ENCODE measurements at places on chromosomes 6 and 20.

DNA sequence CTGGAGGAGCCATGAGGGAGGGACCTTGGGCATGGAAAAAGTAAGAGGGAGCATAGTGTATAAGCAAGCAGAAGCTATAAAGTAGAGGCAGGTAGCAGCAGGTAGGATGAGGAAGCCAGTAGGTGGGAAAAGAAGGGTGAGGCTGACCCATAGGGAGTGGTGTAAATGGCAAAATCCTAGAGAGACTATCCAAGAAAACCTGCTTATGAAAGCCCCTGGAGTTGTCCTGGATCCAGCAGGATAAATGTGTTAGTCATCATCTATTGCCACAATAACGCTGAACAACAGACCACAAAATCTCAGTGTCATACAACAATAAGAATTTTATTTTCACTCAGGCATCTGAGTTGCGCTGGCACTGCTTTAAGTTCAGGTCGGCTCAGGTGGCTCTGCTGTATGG lies 30.2 kb downstream of the CHD6 start:
- DNase-seq, result no peak

DNA sequence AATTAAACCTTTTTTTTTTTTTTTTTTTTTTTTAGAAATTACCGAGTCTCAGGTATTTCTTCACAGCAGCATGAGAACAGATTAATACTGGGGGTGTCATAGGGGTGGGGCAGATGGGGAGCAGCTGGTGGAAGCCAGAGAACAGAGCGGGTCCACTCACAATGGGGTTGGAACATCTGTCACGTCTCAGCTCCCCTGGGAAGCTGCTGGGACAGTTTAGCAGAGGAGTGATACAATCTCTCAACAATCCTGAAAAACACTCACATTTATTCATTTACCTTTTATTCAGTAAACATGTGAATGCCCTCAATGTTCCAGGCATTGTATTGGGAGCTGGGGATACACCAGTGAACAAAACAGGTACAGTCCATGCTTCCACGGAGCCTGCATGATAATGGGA lies 162.2 kb downstream of the SMOC2 start:
- DNase-seq, result no peak

DNA sequence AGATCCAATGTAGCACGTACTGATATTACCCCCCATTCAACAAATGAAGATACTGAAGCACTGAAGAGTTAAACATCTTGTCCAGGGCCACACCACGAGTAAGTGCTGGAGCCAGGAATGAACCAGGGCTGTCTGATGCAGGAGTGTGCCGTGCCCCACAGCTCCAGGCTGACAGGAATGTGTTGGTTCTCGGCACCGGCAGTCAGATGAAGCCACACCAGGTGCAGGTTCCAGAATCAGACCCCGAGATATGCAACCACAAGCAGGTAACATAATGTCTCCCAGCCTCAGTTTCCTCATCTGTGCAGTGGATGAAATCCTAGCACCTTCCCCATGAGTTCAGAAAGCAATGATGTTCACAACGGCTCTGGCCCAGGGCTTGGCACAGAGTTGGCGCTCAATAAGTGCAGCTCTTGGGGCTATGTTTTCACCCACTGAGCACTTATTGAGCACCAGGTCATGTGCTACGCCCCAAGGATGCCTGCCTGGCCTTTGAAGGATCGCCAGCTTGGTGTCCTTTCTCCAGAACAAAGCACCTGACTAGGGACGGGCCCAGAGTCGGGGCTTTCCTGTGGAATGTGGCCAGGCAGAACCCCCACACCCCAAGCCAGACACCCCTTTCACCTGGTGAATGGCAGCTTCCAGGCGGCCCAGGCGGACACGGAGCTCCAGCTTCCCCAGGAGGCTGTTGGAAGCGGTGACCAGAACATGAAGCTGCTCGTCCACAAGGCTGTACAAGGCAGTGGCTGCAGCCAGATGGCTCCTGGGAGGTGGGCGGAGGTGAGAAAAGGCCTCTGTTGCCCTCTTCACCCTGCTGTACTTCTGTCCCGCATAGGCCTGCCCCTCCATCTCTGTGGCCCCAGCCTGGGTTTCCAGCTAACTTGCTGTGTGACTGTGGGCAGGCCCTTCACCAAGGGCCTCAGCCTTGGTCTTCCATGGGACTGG lies 41.3 kb downstream of the KIAA1755 start:
- DNase-seq, result no peak

DNA sequence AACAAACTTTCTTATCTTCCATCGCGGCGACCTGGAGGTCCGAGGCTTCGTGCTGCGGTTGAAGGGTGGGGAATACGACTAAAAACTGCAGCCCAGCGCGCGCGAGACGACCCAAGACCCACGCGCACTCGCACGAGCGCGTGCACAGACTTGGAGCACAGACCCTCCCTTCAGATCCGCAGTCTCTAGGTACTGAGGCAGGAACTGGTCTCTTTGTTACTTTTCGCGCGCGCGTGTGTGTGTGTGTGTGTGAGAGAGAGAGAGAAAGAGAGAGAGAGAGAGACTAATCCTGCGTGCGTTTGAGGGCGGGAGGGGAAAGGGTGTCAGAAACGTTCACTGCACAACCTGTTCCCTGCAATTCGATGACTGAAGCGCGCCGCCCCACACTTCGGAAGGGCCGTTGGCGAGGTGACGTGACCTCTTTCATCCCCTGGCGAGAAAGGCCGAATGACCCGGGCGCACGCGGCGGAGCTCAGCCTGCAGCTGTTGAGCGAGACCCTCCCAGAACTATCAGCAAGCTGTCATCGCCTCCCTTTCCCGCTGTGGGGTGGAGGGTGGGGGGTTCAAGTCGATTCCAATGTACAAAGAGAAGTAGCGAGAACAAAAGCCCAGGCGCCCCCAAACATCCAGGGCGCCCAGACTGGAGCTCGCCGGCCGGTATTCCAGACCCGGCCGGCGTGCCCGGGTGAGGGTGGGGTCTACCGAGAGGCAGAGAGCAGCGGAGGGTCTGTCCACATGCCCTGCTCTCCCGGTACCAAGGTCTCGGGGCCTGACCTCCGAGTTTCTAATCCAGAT lies 1.5 kb upstream of the TUBB2B start:
- DNase-seq, result no peak

DNA sequence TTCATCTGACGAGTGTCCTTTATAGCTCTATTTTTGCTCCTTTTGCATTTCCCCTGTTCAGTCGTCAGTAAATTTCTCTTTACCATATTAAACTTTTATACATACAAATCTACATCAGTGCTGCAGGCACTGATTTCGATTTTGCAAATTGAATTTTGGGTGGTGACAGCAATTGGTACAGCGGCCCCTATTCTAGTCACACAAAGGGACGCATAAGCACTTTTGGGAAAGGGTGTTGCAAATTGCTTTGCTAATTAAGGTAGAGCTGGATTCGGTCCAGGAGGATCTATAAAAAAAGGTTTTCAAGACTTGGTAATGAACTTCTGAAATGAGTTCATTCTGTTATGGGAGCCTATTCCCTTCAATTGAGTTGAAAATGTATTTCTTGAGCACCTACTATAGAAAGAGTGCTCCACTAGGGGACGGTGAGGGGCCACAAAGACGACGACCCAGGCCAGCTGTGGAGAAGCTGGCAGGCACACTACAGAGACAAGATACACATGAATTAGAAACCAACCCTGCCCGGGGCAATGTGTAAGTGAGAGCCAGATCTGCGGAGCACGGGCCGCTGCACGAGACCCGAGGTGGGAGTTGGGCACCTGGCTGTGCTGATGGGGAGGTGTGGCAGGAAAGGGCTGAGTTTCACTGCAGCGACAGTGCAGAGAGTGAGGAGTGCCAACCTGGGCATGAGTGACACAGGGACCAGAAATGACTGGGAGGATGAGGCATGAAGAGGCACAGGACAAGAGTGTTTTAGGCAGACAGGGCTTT lies 5.4 kb downstream of the UQCC2 start:
- DNase-seq, result no peak

GRCh38 chr6:75396005-75396800 lies 97.4 kb downstream of the FILIP1 start:
- DNase-seq, result no peak

Measured in breast epithelium (tissue), 4 donors.